ENCODE measurements at places on chromosomes 7 and 10.

GRCh38 chr10:50739618-50740292 is at the start of gene ASAH2B:
ASAH2B (plus strand) TSS chr10:50739936; CDS start chr10:50745131, 5,195 bp downstream.
- DNase-seq = peak; percentile 85

GRCh38 chr7:150368884-150369747 is 494 bp downstream of the REPIN1 start:
- DNase-seq = peak; percentile 51

- no peak for DNase-seq
Observed at GRCh38 chr7:19290968-19291367, 145.7 kb upstream of the FERD3L start.

DNA sequence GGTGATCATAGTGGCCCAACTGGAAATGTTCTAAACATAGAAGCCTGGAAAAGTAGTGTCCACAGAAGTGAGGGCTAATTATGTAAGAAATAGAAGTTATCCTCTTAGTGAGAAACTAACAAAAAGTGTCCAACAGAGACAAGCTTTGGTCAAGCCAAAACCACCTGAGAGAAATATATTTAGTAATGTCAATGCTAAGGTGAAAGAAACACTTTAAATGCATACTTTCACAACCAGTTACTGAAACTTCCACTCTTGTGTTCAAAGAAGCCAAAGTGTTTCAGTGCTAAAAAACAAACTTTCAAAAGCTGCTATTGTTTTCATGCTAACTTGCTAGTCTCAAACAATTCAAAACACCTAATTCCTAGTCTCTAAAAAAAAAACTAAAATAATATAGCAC is 18.1 kb downstream of the RAB11FIP2 start:
- no peak for DNase-seq

DNA sequence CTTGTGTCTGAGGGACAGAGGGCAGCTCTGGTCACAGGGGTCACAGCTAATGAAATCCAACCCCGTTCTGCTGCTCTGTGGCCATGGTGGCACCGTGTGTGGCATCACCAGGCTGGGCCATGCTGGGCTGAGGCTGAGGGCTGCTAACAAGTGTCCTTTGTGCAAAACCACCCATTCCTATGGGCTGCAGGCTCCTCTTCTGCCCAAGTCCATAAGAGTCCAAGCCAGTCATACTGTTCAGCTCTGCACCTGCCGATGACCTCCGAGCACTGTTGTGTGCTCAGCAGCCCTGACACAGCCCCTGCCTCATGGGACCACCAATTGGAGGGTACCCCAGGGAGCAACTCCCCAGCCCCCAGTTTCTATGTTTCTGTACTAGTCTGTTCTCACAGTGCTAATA is 133.1 kb downstream of the WDR11 start:
- DNase-seq = no peak

DNA sequence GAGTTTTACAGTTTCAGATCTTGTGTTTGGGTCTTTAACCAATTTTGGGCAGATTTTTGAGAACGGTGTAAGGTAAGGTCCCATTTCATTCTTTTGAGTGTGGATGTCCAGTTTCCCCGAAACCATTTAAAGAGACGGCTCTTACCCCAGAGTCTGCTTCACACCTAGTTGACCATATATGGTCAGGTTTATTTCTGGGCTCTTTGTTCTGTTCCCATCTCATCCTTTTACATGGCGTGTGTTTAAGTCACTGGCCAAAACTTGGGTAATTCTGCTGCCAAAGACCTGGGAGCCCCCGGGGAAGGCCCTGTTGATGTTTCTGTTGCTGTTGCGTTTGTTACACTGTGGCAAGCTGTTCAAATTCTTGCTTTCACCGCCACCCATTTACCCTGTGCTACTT is 120.1 kb downstream of the PTPRN2 start:
- no peak for DNase-seq

DNA sequence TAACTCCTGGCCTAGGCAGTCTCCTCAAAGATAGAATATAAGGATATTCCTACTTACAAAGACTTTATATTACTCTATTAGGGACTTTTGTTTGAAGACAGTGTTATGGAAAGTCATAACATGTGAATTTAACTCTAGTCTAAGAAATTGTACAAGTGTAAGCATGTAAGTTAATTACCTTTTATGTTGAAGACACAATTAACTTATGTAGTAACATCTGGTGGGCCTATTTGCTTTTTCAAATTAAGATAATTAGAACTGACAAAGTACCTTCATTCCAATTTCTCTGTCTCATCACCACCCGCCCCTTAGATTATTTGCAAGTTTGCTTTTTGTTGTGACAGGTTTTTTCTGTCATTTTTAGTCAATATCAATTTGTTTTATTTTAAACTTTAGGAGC is 126.0 kb upstream of the THSD7A start:
- no peak for DNase-seq

- DNase-seq = no peak
Observed at GRCh38 chr10:70479165-70479581, 606 bp downstream of the PALD1 start.

DNA sequence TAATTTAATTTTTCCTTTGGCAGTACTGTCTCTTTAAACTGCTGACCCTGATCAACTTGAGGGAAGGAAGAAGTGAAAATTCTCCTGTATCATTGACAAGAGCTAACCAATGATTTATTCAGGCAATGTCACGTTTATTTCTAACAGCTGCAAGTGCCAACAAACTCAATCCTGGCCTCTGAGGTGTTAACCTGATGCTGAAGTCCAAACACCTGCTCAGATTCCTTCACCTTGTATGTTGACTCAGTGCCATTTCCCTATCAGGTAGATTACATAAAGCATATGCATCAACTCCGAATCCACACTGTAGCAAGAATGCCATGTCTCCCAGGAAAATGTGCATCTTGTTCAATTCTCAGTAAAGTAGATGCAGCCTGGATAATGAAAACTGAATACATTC is 820.0 kb downstream of the XPNPEP1 start:
- no peak for DNase-seq

DNA sequence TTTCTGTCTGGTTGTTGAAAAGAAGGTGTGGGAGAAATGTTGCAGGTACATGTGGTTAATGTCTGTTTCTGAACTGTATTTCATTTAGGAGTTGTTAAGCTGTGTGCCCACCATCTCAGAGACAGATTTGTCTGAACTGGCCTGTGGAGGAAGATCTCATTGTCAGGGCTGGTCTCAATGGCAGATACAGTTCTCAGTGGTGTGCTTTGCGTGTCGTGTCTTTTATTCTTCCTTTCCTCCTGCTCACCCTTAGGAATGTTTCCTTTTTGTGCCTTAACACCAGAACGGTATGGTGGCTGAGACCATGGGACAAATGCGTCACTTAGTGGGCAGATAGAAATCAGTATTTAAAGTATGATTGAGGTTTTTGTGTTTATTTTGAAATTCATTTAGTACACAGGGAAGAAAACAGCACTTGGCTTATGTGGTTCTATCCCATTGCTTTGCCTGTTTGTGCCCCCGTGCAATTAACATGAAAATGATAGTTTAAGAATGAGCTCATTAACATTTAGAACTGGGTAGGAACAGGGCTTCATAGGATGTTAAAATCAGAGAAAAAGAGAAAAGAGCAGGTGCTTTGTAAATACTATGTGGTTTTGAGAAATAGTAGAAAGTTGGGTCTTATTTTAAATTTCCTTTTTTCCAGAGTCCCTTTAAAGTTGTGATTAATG is 112.6 kb downstream of the AUTS2 start:
- no peak for DNase-seq

GRCh38 chr7:15213093-15213492 is 310.5 kb upstream of the DGKB start:
- no peak for DNase-seq

DNA sequence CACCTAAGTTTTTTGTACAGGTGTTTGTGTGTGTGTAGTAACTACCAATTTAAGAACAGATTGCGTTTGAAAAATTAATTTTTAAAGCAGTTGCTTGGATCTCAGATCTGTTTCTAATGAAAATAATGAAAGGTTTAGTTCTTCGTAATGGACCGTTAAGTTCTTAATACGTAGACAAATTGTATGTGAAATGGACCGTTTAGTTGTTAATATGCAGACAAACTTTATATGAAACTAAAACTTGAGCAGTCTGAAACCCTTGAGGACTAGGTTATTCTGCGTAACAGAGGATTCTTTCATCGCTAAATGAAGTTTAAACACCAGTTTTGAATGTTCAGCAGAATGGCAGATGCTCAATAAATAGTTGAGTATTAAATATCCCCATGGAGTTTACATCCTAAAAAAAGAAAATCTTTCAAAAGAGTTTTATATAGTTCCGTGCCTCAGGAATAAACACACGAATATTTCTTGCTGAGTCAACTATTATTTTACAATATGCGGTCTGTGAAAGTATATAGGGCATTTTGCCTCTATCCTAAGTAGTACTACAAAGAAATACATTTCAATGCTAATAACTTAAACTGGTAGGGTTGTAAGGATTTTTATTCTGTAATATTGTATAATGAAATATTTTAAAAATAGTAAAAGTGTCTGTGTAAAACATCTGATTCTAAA is 1.2 kb downstream of the DBF4 start:
- no peak for DNase-seq

- DNase-seq = no peak
Observed at GRCh38 chr7:24978843-24979469, 1.0 kb downstream of the OSBPL3 start.

- no peak for DNase-seq
Observed at GRCh38 chr7:46007990-46008643, 87.0 kb upstream of the IGFBP3 start.

DNA sequence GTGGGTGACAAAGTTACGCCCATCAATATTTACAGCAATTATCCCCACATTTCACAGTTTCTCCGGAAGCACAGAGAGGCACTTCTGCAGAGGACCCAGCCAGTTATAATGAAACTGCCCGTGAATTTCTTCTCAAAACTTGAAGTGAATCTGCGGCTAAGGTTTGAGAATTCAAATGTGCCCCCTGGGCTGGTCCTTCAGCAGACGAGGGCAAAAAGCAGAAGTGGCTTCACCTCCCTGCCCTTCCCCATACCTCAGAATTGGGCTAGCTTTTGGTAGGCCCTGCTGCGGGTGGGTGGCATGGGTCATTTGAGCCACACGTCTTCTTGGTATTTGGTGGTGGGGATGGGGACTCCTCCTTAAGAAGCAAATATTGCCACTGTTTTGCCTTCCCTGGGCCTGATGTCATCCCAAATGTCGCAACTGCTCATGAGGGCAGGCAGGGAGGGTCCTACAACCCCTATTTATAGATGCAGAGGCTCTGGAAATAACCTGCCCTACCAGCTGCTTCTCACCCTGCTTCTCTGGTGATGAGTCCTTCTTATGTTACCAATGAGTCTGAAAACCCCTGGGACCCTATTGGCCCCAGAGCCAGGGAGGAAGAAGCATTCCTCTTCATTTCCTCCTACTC is 16.6 kb upstream of the WDFY4 start:
- DNase-seq = no peak

- peak; percentile 9 for DNase-seq
Observed at GRCh38 chr10:113947184-113948041, 93.0 kb downstream of the NHLRC2 start.

DNA sequence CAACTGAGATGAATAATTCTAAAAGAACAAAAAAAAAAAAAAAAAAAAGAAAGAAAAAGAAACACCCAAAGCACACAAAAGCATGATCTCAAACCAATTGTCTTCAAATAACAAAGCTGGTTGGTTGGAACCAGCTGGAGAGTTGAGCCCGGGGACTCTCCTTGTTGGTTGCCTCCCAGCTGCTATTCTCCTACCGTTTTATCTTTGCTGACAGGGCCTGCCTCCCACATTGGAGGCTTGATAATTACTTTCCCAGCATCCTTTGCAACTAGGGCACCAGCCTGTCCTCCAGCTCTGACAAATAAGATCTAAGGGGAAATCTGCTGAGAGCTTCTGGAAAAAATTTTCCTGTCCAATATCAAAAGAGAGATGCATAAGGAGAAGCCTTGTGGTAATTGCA is 6.8 kb downstream of the PON1 start:
- no peak for DNase-seq

GRCh38 chr7:135152442-135152841 is 4.6 kb downstream of the TMEM140 start:
- DNase-seq = no peak
